Stimulated activated CD4-positive, alpha-beta T cell treated with anti-CD3 and anti-CD28 coated beads, Interleukin-15, amount 100 ng/mL, for 48 hours (primary cell): ENCODE measurements at places on chromosomes 1 and 21.
A peak's percentile ranks its signal among the peaks of the same experiment; 100 is the strongest.

- no peak for DNase-seq
Observed at GRCh38 chr21:43643193-43643592, 16.1 kb downstream of the HSF2BP start.

DNA sequence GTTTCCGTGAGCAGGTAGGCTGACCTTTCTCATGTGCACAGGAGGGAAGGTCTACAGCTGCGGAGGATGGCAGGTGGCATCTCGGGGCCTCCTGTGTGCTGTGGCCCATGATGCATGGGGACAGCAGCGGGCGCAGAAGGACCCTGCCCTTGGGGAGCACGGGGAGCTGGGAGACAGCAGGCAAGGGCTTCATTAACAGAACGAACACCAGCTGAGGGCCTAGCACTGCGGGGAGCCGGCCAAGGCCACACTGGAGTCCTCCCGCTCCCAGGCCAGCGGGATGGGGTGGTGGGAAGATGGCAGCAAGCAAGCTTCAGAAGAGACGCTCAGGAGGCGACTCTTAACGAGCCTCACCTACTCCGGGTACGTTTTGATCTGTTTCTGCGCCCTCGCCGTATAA lies 66.6 kb downstream of the SCCPDH start:
- no peak for DNase-seq

DNA sequence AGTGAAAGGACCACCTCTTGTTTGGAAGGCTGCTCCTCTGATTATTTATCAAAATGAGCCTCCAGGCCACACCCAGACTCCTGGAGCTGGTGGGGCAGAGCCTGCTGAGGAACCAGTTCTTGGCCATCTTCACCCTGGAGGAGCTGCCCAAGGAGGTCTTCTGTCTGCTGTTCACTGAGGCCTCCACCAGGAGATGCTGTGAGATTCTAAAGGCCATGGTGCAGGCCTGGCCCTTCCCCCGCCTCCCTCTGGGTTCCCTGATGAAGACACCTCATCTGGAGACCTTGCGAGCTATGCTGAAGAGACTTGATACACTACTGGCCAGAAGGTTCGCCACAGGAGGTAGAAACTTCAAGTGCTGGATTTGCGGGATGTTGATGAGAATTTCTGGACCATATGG lies 61.7 kb upstream of the GJA8 start:
- peak; percentile 14 for DNase-seq

GRCh38 chr1:183443466-183443865 lies 25.3 kb upstream of the NMNAT2 start:
- no peak for DNase-seq

- no peak for DNase-seq
Observed at GRCh38 chr1:212586206-212587015, 22.1 kb upstream of the ATF3 start.

DNA sequence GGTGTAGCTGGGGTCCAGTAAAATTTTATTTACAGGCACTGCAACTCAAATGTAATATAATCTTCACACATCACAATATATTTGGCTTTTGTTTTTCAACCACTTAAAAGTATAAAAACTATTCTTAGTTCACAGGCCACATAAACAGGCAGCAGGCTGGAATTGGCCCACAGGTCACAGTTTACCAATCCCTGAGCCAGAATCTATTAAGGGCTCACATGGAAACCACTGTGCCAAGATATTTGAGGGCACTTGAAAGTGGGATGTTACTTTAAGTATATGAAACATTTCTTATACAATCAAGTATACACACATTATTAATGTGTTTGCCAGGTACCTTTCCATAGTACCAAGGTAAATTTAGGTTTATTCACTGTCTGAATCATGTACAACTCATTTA lies 71.9 kb upstream of the PRDX6 start:
- no peak for DNase-seq

DNA sequence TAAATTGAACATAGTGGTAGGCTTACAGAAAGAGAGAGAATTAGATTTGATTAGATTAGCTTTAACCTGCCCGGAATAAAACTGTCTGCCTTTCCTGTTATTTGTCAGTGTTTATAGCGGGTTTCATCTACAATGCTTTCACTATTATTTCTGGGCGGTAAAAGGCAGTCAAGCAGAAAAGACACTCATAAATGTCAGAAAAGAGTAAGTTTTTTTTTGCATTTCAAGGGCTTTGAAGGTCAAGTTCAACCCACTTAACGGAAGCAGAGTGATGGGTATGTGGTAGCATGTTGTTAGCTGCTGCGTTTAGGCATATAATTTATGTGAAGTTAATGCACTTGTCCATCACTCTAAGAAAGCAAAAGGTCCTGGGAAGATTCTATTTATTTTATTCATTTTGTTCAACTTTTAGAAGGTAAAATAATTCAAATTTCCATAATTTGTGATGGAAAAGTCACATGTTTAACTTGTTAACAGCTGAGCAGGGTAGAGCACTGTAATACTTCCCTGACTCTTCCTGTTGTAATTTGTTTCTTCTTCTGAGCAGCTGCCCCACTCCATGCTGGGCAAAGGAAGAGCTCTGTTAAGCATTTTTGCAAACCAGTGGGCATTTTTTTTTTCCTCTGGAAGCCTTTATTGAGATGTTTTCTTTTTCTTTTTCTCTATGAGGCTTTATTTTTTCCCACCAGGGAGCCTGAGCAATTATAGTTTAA lies 220.1 kb downstream of the ST6GALNAC3 start:
- no peak for DNase-seq

GRCh38 chr1:211381481-211382181 lies 55.0 kb downstream of the TRAF5 start:
- DNase-seq: no peak

- DNase-seq: no peak
Observed at GRCh38 chr21:23951251-23951650, 1656.0 kb downstream of the MRPL39 start.

DNA sequence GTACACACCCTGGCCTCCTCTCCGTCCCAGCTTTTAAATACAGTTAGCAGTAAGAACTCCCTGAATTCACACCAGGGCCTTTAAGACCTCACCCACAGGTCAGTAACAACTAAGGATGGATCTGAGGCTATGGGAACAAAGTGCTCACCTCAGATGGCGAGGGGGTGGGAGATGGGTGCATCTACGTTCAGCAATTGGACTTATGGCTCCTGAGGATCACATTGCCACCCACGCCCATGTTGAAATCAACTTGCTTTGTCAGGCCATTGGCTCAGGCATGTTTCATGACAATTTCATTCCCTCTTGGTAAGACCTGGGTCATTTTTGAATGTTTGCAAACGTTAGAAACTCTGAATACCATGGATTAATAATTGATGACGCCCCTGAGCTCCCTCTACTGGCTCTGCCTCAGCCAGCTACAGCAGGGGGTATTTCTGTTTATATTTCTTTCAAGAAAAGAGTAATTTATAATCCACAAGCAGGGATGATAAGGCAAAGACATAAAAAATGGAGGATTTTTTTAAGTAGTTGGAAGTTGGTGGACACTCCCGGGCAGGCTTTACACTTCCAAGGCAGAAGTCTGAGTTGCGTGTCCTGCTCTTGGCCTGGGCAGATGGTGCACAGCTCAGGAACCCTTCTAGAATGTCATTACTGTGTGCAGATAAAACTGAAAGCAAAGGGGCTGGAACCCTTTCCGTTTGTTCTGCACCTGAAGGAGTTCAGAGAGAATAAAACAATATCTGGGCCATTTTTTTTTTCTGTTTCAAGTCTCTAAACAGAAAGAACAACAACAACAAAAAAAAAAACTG lies 13.7 kb upstream of the LBR start:
- no peak for DNase-seq

DNA sequence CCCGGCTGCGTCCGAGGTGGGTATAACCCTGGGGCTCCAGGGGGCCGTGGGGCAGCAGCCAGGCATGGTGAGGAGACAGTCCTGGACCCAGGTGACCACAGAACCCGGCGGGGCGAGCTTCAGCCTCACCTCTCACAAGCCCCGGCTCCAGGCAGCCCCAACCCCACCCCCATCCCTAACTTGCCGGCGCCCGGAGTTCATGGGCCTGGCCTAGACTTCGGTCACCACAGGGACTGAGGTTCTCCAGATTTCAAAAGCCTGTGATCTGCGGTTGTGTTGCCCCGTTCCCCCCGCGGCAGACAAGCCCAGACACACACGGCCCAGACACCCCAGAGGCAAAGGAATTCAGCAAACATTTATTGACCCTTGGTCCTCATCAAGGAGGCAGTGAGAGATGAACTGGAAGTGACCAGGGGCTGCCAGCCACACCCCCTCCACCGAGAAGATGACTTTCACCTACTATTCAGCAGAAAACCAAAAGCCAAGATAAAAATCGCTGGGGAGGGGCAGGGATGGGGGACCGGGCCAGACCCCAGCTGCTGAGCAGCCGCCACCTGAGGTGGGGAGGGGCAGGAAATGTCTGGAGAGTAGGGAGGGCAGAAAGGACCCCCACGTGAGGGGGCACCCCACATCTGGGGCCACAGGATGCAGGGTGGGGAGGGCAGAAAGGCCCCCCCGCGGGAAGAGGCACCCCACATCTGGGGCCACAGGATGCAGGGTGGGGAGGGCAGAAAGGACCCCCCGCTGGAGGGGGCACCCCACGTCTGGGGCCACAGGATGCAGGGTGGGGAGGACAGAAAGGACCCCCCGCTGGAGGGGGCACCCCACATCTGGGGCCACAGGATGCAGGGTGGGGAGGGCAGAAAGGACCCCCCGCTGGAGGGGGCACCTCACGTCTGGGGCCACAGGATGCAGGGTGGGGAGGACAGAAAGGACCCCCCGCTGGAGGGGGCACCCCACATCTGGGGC lies 3.9 kb downstream of the HES4 start:
- DNase-seq: no peak
